Pulmonary artery endothelial cell (primary cell): ENCODE measurements at places on chromosomes 12 and 14.

DNA sequence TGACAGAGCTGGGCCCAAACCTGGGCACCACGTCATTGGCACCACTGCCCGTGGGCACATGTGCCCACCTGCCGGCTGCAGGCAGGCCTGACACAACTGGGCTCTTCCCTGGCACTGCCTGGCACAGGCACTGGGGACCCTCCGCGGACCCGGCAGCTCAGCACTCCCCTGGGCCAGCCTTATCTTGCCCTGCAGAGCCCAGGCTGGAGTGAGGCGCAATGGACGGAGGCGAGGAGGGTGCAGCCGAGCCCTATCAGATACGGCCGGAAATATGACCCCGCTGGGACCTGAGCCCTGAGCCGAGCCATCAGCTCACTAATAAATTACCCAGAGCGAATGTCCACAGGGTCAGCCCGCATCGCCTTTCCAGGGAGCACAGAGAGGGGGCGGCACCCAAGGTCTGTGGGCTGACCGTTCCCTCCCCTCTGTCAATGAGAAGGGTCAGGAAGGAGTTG, 1.7 kb upstream of the C14orf180 start:
- no peak for DNase-seq

GRCh38 chr12:108832208-108832607, 25.2 kb downstream of the SSH1 start:
- no peak for DNase-seq

DNA sequence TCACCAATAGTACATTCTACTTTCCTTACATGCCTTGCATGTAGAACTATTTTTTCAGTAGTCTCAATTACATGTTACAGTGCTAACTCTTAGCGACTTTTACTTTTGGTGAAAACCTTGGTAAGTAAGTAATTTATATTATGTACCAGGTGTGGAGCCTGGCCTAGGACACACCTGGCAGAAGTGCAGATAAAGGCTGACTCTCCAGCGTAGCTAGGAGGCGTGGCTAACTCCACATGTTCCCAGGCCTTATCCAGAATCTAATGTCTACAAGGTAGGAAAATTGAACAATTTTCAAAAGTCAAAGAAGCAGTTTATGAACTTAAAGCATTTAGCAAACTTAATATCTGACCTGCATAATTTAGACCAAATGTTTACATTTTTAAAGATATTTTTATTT, 157.4 kb downstream of the DHRS2 start:
- no peak for DNase-seq

- no peak for DNase-seq
These were observed 32.3 kb upstream of the RNASE1 start for GRCh38 chr14:20834899-20835298.

DNA sequence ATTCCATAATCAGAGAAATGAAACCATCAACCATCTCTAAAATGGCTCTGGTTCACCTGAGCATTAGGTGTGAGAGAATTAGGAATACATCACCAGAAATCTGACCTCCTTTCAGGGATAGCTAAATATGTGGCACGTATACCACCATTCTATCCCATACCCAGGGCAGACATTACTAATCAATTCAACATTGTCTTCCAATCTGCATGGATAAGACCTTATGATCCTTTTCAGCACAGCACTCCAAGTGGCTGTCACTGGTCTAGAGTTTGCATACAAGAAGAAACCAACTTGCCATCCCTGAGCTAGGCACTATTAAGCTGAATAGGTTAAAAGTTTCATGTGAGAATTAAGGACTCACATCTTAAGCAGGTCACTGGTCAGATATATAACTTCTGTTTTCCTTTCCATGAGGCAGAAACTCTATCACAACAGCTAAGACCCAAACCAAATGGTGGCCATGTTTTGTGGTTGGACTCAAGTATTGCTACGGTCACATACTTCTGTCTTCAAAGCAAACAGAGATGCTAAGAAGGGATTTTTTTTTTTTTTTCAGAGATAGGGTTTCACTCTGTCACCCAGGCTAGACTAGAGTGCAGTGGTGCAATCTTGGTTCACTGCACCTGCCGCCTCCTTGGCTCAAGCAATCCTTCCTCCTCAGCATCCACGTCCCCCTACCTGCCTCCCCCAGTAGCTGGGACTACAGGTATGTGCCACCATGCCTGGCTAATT, 249.0 kb downstream of the DPF3 start:
- no peak for DNase-seq

GRCh38 chr14:102150083-102150482, 10.4 kb downstream of the WDR20 start:
- DNase-seq = no peak

GRCh38 chr12:54719691-54720090, 71.5 kb upstream of the DCD start:
- no peak for DNase-seq

DNA sequence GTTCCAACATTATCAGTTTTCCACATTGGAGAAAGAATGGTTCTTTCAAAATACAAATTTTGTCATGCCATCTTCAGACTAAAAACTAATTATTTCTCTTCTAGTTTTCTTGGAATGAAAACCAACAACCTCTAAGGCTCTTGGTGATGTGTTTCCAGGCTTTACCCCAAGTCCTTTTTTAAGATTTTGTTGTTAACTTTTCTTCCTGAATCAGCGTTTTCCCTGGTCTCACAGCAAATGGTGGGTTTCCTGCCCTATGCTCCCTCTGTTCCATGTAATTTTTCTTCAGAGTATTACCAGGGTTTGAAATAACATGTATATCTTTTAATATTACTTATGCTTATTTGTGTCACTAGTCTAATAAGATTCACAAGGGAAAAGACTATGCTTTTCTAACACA, 1311.9 kb downstream of the LRFN5 start:
- no peak for DNase-seq

DNA sequence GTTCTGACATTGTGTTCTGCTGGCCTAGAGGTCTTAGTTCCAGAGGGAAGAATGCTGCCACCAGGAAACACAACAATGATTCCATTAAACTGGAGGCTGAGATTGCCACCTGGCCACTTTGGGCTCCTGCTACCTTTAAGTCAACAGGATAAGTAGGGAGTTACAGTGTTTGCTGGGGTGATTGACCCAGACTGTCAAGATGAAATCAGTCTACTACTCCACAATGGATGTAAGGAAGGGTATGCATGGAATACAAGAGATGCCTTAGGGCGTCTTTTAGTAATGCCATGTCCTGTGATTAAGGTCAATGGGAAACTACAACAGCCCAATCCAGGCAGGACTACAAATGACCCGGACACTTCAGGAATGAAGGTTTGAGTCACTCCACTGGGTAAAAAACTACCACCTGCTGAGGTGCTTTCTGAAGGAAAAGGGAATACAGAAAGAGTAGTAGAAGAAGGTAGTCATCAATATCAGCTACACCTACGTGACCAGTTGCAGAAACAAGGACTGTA, 852.6 kb downstream of the LRFN5 start:
- no peak for DNase-seq

- no peak for DNase-seq
These were observed 250.2 kb upstream of the GRIP1 start for GRCh38 chr12:66929121-66929520.

GRCh38 chr12:39620659-39621658, 1.4 kb upstream of the ABCD2 start:
- DNase-seq = no peak

- peak; percentile 11 for DNase-seq
These were observed 35.9 kb upstream of the TMTC2 start for GRCh38 chr12:82650627-82651337.

- DNase-seq = no peak
These were observed 26.9 kb downstream of the PRORP start for GRCh38 chr14:35149239-35149638.

- no peak for DNase-seq
These were observed 23.2 kb downstream of the NGDN start for GRCh38 chr14:23492618-23493272.

- no peak for DNase-seq
These were observed 116.0 kb downstream of the METTL25 start for GRCh38 chr12:82474181-82474797.

DNA sequence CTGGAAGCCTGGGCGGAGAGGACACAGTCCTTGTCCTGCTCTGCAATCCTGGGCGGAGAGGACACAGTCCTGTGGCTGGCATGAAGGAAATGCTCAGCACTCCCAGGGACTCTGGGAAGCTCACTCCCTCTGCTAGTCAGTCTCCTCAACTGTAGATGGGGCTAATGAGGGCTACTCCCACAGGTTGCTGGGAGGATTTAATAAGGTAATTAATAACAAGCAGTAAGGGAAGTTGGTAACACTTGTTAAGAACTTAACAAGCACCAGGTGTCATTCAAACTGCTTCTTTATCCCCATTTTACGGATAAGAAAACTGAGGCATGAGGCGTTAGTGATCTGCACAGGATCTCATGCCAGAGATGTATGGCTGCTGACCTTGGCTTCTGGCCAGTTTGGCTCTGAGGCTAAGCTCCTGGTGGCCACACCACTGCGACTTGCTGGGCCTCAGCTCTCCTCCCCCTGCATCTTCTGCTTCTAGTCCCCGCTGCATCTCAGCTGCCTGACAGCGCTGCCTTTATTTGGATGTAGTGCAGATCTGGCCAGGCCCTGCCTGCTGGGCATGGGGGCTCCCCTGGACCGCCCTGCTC, 54.1 kb upstream of the BEGAIN start:
- no peak for DNase-seq

DNA sequence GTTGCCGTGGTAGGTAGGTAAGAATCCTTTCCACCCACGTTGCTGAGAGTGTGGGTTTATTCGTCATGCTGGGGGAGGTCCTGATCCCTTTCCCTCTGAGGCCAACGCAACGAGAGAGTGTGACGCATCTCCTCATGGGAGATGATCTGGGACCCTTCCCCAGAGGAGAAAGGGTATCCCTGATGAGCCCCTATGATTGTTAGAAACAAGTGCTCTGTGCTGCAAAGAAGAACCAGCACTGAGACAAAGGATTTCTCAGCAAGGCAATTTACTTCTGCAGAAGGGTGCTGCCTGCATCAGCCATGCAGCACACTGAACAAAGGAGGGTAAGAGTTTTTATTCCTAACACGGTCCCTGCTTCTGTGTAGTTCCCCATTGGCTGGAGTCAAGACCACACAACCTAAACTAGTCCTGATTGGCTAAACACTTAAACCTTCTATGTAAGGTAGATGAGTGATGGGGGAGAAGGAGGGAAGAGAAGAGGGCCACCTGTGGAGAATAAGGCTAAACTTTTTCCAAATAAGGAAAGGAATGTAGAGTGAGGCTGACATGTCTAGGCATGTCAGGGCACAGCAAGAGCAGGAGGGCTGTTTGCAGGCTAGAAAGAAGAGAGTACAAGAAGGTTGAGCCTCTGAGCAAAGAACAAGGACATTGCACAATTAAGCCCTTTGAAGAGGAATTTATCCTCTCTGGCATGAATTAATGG, 21.3 kb downstream of the CLEC2A start:
- DNase-seq = no peak

- DNase-seq = no peak
These were observed 40.9 kb upstream of the RERGL start for GRCh38 chr12:18130851-18131250.

- no peak for DNase-seq
These were observed 227.3 kb upstream of the DAAM1 start for GRCh38 chr14:58961045-58961731.

- DNase-seq = no peak
These were observed 75.0 kb downstream of the KICS2 start for GRCh38 chr12:64147011-64147631.

DNA sequence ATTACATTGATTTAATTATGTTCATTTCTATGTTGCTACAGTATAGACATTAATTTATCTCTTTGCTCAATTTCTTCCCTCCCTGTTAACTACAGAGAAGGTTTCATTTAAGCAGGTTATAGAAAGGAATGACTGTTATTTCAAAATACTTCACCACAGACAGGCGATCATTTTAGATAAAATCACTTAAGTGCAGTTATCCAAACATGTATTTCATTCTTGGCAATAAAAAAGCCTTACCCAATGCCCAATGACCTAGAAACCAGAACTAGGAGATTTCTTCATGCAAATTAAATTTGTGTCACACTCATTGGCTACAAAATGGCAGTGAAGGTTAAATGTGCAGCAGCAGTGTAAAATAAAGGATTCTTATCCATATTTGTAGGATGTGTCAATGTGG, 266.4 kb downstream of the KCNH5 start:
- no peak for DNase-seq

- no peak for DNase-seq
These were observed 48.0 kb downstream of the SLC6A12 start for GRCh38 chr12:165862-166368.

GRCh38 chr12:47611906-47612305, 93.9 kb downstream of the RPAP3 start:
- no peak for DNase-seq

GRCh38 chr12:52248541-52249461, 15.8 kb downstream of the KRT7 start:
- no peak for DNase-seq

DNA sequence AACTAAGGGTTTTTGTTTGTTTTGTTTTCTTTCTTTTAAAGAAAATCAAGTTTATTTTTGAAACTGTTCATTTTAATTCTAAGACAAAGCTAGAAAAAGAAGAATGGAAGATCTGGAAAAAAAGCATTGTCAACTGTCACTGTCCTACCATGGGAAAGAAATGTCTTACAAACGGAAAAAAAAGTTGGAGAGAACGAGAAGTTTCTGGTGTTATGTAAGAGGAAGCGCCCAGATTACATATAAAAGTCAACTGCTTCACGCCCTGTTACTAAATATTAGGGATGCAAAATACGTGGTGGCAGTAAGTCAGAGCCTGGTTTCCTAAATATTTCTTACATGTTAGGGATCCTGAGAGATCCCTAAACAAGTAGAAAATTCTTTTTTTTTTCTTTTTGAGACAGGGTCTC, 14.3 kb upstream of the FBXL14 start:
- no peak for DNase-seq

- DNase-seq = no peak
These were observed 33.8 kb downstream of the PLEKHG7 start for GRCh38 chr12:92736605-92737004.

GRCh38 chr14:74573421-74574089, 38.5 kb downstream of the LTBP2 start:
- no peak for DNase-seq

- no peak for DNase-seq
These were observed 3.6 kb downstream of the SMARCD1 start for GRCh38 chr12:50088577-50089335.

DNA sequence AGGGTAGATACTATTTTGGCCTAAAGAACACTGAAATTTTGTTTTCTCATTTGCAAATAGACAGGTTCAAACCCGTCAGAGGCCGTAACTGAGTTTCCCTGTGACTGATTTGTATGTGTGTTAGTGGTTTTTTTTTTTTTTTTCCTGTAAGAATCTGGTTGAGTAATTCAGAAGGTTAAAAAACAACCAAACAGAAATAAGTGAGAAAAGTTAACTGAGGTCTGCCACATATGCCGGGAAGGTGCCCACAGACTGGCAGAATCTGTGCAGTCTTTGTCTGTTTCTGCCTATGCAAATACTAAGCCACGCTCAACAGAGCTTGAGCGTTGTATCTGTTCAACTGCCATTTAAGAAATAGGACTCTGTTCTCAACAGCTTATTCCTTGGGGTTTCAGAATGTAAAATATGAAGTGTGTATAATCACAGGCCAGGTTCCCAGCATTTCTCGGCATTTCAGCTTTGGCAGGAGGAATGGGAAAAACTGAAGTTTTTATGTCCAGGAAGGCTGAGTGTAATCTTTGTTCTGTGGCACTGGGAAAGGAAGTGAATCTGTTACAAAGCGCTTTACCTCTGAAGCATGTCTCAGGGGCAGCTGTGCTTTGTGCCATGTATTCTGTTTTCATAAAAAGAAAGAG, 181.9 kb downstream of the PRKCH start:
- no peak for DNase-seq

GRCh38 chr12:92059960-92060359, 85.7 kb downstream of the BTG1 start:
- no peak for DNase-seq

- no peak for DNase-seq
These were observed 73.4 kb downstream of the ZNF664 start for GRCh38 chr12:124046456-124046740.

GRCh38 chr14:62253171-62253570, 491.0 kb downstream of the SNAPC1 start:
- DNase-seq = no peak
